HS-5 (cell line): ENCODE measurements at places on chromosomes 3 and 15.

- no peak for DNase-seq
Observed at GRCh38 chr15:62357431-62357830, 192.3 kb upstream of the C2CD4B start.

- DNase-seq = no peak
Observed at GRCh38 chr3:97656638-97657037, 107.9 kb upstream of the ARL6 start.

- no peak for DNase-seq
Observed at GRCh38 chr3:191342006-191342405, 11.7 kb upstream of the UTS2B start.

DNA sequence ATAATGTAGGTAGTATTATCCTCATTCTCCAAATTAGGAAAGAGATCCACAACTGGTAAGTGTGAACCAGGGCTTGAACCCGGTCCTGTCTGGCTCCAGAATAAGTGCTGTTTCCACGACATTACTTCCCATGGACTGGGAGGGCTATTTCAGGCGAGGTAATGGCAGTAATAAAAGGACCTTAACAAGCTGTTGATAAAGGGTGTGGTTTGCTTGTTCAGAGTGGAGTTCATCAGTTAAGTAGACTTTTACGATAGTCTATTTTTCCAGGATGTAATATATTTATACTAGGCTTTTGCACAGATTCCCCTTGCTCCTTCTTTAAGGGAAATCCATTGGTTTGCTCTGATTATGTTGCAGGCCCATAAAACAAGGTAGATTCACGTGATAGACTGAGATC, 88.4 kb upstream of the TNFAIP8L3 start:
- DNase-seq = no peak

DNA sequence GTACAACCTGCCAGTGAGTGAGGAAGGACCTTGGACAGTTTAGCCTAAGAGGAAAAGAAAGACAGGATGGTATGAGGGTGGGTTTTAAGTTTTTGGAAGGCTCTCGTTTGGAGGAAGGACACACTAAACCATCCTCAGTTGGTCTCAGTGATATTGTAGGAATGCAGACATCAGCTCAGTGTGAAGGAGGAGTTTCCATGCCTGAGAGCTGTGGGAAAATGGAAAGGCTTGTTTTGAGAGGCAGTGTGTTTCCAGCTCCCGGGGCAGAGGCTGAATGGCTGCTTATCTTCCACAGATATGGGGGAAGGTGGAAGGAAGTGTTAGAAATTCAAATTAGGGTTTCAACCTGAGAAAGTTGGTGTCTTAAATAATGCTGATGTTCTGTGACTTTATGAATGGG, 89.6 kb upstream of the MYZAP start:
- DNase-seq = no peak

DNA sequence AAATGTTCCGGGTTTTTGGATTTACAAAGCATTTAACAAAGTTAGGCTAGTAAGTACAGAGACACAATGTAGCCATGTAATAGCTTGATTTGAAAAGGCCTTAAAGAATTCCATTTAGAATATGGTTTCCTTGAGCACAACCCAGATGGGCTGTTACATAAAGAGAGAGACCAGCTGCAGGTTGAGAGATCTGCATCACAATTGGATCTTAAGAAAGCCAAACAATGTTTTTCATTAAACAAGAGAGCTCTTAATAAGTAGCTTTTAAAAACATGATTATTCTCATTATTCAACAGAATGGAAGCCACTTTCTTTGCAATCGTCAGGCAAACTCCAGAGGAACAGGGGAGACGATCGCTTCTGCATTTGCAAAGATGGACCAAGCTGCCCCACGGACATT, 300.3 kb downstream of the OCA2 start:
- DNase-seq = no peak

DNA sequence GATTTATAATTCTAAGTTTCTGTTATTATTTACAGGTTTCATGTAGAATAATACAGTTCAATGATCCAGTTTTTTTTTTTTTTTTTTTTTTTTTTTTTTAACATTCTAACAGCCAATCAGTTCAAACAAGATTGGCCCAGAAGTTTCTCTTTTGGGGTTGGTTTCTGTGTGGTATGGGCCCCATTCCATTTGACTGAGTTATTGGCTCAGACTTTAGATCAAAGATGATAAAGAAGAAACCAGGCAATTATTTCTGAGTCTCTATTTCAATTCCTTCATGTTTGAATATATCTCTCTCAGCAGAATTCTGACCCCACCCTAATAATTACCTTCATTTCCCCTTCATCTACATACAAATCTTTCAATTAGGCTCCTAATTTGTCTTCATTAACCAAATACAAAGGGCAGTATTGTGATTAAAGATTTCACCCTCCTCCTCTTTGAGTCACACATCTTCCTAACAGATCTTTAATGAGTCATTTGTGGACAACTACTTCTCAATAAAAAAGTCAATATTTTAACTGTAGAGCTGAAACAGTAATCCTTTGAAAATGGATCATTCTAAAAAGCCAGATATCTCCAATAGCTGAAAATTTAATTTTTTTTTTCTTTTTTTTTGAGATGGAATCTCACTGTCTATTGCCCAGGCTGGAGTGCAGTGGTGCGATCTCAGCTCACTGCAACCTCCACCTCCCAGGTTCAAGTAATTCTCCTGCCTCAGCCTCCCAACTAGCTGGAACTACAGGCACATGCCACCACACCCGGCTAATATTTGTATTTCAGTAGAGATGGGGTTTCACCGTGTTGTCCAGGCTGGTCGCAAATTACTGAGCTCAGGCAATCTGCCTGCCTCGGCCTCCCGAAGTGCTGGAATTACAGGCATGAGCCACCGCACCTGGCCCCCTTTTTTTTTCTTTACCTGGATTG, 878.8 kb downstream of the NAALADL2 start:
- DNase-seq = peak; percentile 63

GRCh38 chr3:105360003-105360402, 6.7 kb upstream of the ALCAM start:
- no peak for DNase-seq

- DNase-seq = no peak
Observed at GRCh38 chr3:128083396-128083795, 31.2 kb downstream of the SEC61A1 start.

GRCh38 chr15:48336940-48337339, 5.7 kb downstream of the DUT start:
- DNase-seq = no peak

DNA sequence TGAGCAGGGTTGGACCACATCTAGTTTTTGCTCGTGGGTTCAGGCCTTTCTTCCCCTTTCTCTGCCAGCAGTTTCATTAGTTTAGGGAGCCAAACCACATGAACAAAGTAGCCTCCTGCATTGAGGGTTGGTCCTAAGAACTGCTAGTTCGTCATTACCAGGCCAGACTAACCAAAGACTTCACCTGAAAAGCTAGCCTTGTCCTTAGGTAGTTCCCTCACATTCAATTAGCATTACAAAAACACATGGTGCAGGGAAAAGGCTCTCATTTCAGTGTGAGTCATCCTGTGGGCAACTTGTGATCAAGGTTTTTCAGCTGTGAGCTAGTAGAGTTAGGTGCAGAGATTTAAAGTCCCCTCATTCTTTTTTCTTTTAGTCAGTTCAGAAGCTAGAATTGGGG, 279.3 kb upstream of the CTNNB1 start:
- DNase-seq = no peak

DNA sequence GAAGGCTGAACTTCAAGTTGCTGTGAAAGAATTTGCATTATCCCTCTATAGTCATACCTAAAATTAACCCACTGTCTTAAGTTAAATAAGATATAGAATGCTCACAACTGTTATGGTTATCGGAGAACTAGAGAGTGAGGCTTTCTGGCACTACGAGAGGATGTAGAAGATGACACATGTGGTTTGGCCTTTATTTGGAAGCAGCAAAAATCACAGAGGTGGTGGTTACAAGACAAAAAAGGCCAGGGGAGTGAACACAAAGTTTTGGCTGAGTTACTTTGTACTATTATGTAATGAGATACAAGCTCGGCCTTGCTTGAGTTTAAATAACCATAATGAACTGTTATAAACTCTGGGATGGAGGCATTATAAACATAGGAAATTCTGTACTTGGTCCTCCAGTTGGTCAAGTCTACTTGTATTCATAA, 78.3 kb upstream of the ICE2 start:
- DNase-seq = no peak

GRCh38 chr3:108661699-108662098, 72.2 kb downstream of the DZIP3 start:
- DNase-seq = no peak

DNA sequence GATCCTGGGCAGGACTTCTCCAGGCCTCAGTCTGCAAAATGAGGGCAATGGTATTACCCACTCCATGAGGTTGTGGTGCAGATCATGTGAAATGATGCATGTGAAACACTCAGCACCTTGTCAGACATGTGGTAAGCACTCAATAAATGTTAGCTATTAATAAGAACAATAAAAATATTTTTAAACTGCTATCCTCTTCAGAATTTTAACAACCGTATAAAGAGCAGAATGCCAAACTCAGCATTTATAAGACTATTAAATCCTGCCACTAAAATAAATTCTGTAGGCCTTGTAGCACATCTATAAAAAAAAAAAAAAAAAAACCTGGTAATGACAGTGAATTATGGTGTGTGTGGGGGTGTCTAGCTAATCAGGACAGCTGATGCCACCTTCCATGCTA, 213.9 kb upstream of the UMPS start:
- no peak for DNase-seq

DNA sequence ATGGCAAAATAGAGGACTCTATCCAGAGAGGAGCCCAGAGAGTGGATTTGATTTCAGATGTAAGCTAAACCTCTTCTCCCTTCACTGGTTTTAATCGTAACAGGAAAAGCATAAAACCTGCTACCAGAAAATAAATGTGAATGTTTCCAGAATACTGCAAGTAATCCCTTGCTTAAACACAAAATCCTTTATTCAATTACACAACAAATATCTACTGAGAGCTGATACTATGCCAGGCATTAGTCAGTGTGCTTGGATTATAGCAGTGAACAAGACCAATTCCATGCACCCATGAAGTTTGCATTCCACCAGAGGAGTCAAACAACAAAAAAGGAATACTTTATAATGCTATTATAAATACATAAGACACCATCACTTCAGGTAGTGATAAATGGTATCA, 15.1 kb downstream of the AVEN start:
- no peak for DNase-seq

GRCh38 chr3:133387341-133387740, 12.5 kb upstream of the BFSP2 start:
- no peak for DNase-seq

- DNase-seq = no peak
Observed at GRCh38 chr15:31740203-31740602, 290.1 kb upstream of the CHRNA7 start.

DNA sequence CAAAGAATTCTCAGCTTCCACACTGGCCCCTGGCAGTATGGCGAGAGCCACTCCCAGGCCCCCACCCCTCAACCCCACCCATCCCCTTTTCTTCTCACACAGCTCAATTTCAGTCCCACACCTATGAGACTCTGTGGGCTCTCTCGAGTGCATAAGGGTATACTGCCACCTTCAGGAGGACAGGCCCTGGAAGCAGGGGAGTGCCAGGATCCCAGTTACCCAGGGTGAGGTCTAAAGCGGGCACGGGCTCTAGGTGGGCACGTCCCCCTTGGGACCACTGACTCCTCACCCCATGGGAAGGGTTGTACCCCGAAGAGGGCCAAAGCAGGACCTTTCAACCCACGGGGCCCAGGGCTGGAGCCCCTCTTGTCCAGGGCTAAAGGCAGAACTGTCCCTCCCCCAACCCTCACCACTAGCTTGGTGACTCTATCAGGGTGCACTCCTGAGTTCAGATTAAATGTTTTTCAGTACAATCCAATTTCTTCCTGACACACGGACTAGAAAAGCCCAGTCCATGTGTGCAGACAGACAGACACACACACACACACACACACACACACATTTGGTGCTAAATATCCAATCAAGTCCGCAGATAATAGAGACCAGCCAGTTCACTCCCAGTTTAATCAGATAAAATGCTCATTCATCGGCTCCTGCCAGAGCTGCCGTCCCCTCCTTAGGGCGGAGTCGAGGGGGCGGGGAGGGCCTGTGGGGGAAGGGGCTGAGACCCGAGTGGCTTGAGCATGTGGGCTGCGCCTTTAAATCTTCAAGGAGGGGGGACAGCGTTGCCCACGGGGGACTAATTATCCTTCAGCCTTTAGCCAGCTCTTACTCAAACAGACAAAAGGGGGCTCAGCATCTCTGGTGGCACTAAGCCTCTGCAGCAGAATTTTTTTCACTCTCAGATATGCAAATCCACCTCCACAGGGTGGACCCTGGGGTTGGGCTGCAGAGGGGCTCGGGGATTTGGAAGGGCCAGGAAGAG, 59.3 kb downstream of the CYP11A1 start:
- DNase-seq = no peak

- DNase-seq = no peak
Observed at GRCh38 chr3:18667552-18667951, 242.4 kb upstream of the SATB1 start.

- DNase-seq = no peak
Observed at GRCh38 chr3:166209701-166210100, 372.5 kb upstream of the BCHE start.

DNA sequence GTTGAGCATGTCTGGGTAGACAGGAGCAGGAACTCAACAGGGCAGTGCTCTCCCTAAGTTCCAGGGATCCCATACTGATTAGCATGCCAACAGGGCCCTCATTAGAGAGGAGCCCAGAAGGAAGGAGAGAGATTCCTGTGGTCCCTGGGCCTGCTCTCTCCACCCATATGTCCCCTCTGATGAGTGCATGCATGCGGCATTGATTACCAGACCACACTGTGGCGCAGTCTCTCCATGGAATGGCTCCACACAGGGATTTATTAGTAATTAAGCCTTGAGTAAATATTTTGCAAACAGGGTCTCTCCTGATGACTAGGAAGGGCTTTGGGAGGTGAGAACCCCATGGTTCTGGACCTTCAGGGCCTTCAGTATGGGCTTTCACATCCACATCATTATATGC, 60.0 kb upstream of the ST8SIA2 start:
- no peak for DNase-seq

- DNase-seq = no peak
Observed at GRCh38 chr15:47360305-47360704, 357.0 kb upstream of the SEMA6D start.

DNA sequence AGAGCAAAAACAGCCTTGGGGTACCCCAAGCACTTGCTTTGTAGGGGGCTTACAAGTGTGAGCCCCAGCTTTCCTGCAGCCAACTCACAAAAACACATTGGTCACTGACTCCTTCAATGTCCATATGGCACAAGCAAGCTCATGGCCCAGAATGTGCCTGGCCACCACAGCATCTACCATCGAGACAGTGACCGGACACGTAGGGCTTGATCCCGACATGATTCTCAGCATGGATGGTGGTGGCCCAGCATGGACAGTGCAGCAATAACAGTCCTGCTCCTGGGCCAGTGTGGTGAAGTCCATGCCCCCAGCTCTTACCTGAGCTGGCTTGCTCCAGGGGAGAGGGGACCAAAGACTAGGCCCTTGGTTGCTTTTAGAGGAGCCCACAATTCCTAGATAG, 6.0 kb downstream of the UNC45A start:
- DNase-seq = no peak

DNA sequence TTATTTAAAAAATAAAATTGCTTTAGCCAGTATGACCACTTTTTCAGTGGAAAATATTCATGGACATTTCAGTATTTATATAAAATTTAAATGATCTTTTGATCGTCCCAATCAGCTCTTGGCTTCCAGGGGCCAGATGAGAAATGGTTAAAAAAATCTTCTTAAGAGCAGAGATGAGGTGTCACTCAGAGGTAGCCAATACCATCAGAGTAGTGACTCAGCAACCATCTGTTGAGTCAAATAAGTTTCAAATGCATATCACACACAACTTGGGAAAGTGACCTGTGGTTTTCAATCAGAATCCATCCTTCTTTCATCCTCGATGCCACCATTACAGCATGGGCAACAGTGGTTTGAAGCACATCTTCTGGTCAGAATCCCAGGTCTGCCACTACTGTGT, 958.8 kb upstream of the NR2F2 start:
- DNase-seq = no peak

GRCh38 chr3:146117406-146118285, 43.3 kb downstream of the PLOD2 start:
- peak; percentile 44 for DNase-seq
